ENCODE measurements at places on chromosomes 6 and 20.

DNA sequence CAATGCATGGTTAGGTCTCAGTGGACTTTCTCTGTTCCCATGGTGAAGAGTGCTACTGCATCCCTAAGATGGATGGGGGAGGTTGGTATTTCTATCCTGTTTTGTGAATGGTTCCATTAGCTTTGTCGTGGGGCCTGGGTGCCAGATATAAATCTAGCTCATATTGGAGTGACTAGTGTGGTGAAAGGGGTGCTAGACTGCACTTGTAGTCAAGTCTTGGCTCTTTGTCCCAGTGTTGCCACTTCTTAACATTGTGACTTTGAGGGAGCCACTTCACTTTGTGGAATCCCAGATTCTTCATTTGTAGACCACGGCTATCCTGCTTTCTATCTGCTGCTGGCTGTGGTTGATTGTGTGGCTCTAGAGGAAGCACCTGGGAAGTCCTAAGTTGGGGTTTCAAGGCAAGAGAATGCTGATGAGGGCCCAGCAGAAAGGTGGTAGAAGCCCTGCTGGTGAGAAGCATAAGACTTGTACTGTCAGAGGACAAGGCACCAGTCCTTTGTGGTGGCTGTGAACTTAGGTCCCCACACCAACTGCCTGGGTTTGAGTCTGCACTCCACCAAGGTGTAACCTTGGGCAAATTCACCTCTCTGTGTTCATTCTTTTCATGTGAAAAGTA is 44.1 kb downstream of the VAPB start:
- DNase-seq = no peak

- DNase-seq = no peak
Observed at GRCh38 chr6:90319044-90319443, 22.4 kb upstream of the BACH2 start.

DNA sequence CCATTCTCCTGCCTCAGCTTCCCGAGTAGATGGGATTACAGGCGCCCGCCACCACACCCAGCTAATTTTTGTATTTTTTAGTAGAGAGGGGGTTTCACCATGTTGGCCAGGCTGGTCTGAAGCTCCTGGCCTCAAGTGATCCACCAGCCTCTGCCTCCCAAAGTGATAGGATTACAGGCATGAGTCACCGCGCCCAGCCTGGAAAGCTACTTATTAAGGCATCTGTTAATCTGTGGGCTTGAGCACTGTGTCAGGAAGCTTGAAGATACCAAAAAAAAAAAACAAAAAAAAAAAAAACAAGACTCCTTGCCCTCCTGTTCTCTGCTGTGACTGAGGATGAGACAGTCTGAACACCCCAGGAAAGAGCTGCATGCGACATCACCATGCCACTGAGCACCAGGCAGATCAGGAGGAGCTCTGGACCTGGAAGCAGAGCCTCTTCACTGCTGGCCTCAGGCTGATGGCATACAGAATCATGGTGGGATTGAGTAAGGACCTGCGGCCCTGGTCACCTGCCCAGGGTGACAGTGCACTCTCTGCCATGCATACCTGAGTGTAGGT is 166.5 kb upstream of the SNX9 start:
- DNase-seq = no peak

DNA sequence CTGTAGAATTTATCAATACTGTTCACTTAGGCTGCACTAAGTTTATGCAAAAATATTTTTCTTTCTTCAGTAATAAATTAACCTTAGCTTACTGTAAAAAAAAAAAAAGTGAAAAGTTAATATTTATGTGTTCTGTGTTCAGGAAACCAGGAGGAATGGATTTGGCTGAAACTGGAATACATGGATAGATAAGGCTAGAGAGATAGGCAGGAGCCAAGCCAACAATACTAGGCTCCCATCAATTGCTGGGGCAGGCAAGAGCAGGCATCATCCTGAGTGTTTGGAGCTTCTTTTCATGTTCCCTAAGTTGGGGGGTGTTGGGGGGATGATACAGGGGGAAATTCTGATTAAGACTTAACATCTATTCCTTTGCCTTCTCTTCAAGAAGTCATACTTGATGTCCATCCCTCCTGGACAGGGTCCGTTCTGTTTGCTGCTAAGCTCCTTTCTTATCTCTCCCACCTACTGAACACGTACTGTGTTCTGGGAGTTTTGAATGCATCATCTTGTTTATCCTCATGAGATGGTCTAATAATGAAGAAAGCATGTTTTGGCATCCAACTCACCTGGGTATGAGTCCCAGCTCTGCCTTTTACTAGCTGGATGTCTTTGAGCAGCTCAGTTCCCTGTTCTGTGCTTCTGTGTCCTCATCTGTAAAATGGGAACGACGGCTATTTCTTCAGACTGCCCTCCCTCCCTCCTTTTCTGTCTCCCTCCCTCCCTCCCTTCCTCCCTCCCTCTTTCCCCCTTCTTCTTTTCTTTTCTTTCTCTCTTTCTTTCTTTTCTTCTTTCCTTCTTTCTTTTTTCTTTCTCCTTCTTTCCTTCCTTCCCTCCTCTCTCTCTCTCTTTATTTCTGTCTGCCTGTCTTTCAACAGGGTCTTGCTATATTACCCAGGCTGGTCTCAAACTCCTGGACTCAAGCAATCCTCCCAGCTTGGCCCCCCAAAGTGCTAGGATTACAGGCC is 6.4 kb upstream of the PROCR start:
- no peak for DNase-seq

DNA sequence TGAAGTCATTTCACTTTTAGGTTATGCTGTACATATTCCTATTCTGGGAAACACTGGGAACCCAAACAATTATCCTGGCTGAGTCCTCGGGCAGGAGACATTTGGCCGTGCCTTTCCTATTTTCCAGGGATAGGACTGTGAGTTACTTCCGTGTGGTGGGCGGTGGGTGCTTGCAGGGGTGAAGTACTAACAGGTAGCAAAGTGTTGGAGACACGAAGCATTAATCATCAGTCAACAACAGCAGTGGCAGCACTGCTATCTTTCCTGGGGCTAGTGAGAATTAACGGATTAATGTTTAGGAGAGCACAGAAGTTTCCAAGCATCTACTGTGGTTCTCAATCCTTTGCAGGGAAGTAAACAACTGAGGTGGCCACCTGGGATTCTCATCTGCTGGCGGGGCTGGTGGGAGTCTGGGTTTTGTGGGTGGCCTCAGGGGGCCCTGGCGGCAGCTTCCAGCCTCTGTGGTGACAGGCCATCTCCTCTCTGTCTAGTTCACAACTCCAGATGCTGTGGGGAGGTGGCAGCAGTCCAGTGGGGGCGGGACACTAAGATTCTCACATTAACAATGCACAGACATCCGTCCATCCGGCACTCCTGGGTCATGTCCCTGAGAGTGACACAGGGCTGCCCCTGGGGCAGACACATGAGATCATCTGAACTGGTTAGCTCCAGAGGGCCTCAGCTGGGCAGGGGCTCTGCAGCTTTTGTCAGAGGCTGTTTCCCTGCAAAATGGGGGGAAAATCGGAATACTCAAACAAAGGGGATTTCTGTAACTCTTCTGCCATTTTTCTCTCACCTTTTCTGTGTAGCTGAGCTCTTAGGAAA is 90.9 kb downstream of the GJA10 start:
- DNase-seq = no peak

DNA sequence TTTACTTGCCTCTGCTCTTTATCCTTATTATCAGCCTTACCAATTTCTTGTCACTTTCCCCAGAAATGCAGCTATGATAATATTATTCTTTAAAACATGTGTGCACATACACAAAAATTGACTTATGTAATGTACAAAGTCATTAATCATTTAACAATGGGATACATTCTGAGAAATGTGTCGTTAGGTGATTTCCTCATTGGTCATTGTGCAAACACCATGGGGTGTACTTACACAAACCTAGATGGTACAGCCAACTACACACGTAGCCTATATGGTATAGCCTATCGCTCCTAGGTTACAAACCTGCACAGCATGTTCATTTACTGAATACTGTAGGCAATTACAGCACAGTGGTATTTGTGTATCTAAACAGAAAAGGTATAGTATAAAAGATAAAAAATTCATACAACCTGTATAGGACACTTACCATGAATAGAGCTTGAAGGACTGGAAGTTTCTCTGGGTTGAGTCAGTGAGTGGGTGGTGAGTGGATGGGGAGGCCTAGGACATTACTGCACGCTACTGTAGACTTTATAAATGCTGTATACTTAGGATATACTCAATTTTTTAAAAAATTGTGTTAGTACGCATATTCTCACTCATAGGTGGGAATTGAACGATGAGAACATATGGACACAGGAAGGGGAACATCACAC is 56.9 kb downstream of the HIVEP1 start:
- DNase-seq = no peak

GRCh38 chr6:15705981-15706380 is 43.2 kb upstream of the DTNBP1 start:
- DNase-seq = no peak

- DNase-seq = no peak
Observed at GRCh38 chr6:40542175-40542764, 44.9 kb downstream of the LRFN2 start.

- peak; percentile 42 for DNase-seq
Observed at GRCh38 chr6:31821301-31822035, 6.1 kb upstream of the HSPA1B start.

DNA sequence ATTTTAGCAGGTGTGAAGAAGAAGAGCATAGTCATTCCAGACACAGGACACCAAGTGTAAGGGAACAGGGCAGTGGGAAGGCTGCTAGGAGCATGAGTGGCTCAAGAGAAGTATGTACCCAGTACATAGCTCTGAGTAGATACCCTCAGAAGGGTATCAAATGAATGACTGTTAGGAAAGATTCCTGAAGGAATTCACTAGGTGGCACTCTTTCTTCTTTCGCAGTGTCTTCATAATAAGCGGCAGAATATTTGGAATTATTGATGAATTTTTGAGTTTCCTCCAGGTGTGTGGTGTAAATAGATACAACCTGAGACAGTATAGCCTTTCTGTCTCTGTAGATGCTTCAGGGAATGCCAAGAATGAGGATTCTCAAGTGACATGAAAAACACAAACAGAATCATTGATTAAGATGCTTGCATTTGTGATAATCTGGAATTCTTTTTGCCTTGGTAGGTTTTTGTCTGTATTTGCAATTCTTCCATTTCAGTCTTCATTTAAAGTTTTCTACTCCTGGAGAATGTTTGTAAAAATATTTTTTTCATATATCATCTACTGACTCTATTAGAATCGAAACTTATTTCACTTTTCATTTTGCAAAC is 264.3 kb upstream of the RIMS1 start:
- no peak for DNase-seq

GRCh38 chr20:20955892-20956291 is 150.3 kb downstream of the LINC00237 start:
- DNase-seq = no peak

- peak; percentile 77 for DNase-seq
Observed at GRCh38 chr6:27873021-27873940, 38.9 kb downstream of the OR2B2 start.

GRCh38 chr6:47447722-47448121 is 29.9 kb upstream of the CD2AP start:
- DNase-seq = no peak

GRCh38 chr6:129029778-129030177 is 146.8 kb downstream of the LAMA2 start:
- DNase-seq = no peak

GRCh38 chr6:169824021-169824420 is 72.6 kb downstream of the ERMARD start:
- DNase-seq = no peak

DNA sequence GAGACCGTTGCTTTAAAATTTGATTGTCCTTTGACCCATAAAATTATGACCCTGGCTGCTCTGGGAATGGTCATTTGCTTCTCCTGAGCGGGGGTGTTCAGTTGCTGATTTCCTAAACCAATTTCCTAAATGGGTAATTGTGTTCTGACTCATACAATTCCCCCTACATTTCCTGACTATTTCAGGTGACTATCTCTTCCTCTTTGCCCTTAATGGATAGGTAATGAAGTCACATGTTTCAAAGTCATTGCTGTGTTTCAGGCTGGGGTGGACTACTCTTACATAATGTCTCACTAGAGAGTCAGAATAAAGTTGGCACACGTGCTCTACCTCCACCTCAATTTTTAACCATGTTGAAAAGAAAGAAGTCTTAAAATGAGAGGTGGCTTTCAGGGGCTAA is 109.8 kb downstream of the DOK5 start:
- no peak for DNase-seq

- DNase-seq = no peak
Observed at GRCh38 chr6:74343804-74344203, 647.8 kb downstream of the CD109 start.

- no peak for DNase-seq
Observed at GRCh38 chr6:11062715-11063114, 18.6 kb upstream of the ELOVL2 start.

- DNase-seq = no peak
Observed at GRCh38 chr6:158293122-158293521, 19.1 kb upstream of the TULP4 start.

DNA sequence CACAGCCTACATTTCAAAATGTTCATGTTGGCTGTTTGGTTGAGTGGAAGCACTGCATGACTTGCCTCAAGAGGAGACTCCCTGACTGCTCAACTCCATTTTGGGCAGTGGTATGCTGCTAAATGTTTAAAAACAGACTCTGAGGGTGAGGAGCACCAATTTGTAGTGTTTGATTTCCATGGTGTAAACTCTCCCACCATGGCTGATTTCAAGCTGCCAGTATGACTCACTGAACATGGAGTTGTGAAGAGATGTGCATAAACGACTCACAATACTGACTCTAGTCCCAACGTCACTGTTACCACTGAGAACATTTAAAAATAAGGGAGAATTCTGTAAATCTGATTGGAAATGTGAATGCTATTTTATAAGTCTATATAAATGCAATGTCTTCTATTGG is 70.4 kb downstream of the BACH2 start:
- no peak for DNase-seq

DNA sequence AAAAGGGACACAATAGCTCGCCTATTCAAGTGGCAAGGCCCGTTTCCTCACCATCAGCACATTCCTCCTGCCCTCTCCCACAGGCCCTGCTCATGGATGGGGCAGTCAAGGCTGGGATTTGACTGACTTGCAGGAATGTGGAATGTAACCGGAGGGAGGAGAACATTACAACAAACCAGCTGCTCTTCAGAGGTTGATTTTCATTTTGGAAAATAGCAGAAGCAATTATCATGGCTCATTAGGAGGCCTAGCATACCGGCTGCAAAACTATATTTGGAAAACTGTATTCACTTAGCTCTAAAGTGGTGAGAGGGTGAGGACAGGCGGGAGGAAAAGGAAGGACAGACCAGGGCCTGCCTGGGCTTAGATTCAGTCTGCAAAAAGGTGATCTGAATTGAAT is 283.7 kb downstream of the CD83 start:
- no peak for DNase-seq
